ENCODE measurements at places on chromosomes 3 and 15.

- no peak for DNase-seq
These were observed 295.1 kb downstream of the FOXP1 start for GRCh38 chr3:71288269-71288930.

- no peak for DNase-seq
These were observed 9.4 kb upstream of the ADCY5 start for GRCh38 chr3:123458255-123458654.

DNA sequence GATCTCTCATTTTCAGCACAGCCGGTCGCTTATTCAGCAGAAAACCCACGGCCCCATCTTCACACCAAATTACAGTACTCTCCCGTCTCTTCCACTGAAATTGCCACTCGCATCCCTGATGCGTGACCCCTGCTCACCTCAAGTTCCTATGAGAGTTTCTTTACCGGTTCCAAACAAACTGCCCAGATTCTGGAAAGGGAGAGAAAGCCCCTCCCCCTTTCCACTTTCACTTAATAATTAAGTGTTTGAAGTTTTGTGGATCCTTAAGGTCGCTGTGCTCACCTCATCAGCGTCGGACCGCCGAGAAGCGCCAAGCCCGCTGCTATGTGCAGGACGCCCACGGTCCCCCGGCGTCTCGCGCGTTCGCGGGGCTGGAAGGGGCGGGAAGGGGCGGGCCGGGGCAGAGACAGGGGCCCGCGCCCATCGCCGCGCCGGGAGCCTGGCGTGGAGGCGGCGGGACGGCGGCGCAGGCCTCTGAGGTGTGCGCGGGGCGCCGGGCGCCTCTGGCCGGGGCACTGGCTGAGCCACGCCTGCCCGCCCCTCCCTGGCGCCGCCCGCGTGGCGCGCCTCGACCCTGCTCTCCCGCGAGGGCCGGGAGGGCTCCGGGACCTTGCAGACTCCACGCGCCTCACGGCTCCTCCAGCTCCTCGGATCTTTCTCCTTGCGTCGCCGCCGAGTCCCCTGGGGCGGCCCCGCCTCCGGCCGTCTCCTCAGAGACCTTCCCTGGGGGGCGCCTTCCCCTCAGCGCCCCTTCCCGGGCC is at the start of gene GPR156:
Gene GPR156, minus strand, starts transcription at position 476 of the 761 bp plus-strand sequence. CDS start 41,124 bp downstream, outside the sequence.
- no peak for DNase-seq

- DNase-seq, result no peak
These were observed 160.7 kb downstream of the STAC start for GRCh38 chr3:36540888-36541518.

DNA sequence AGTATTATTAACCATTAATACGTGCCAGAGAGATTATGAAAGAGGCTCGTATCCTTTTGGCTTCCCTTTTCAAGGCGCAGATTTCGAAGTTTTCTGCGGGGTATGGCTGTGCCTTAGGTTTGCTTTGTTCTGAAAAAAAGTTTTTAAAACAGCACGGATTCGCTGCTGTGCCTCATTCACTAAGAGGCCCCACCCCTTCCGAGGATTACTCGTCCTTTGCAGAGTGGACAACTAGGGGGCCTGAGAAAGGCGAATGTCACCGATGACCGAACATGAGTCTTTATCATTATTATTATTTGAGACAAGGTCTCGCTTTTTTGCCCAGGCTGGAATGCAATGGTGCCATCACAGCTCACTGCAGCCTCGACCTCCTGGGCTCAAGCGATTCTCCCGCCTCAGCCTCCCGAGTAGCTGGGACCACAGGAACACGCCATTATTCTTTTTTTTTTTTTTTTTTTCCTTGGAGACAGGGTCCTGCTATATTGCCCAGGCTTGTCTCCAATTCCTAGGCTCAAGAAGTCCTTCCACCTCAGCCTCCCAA is 684 bp upstream of the RPS27L start:
- DNase-seq, result no peak

GRCh38 chr15:88912500-88912921 is 668 bp downstream of the MFGE8 start:
- no peak for DNase-seq

DNA sequence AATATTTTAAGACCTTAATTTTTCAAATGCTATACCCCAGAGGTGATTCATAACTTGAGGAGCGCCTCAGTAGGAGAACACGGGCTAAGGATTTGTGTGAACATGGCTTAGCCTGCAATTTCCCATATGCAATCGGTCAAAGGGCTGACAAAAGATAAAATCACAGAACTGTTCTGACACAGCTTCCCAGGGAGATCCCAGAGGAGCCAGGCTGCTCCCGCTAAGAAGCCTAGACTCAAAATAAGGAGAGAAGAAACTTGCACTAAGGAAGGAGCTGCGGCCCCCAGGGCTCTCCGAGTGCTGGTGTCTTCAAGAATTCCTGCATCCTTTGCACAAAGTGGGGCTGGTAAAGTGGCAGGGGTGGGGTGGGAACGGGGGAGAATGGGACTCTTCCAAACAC is 106.3 kb upstream of the DLG1 start:
- no peak for DNase-seq

- DNase-seq, result no peak
These were observed 29.1 kb upstream of the POU1F1 start for GRCh38 chr3:87305517-87305916.

DNA sequence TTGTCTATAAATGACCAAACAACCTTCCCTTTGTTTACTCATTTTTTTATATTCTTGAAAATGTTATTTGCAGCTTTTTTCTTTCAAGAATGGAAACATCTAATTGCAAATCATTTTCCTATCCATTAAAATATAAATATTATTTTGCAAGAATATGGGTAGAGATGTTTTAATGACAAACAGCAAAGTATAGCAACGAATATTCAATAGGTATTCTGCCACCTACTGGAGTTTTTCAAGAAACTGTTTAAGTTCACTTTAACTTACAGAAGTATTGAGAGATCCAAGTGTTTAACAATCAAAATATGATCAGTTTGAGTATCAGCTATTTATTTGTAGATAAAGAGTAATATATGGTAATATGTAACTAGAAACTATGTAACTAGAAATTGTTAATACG is 6.9 kb upstream of the EOGT start:
- no peak for DNase-seq

GRCh38 chr15:71709808-71710418 is 100.4 kb upstream of the NR2E3 start:
- no peak for DNase-seq

GRCh38 chr3:94513600-94513999 is 450.7 kb downstream of the NSUN3 start:
- no peak for DNase-seq

DNA sequence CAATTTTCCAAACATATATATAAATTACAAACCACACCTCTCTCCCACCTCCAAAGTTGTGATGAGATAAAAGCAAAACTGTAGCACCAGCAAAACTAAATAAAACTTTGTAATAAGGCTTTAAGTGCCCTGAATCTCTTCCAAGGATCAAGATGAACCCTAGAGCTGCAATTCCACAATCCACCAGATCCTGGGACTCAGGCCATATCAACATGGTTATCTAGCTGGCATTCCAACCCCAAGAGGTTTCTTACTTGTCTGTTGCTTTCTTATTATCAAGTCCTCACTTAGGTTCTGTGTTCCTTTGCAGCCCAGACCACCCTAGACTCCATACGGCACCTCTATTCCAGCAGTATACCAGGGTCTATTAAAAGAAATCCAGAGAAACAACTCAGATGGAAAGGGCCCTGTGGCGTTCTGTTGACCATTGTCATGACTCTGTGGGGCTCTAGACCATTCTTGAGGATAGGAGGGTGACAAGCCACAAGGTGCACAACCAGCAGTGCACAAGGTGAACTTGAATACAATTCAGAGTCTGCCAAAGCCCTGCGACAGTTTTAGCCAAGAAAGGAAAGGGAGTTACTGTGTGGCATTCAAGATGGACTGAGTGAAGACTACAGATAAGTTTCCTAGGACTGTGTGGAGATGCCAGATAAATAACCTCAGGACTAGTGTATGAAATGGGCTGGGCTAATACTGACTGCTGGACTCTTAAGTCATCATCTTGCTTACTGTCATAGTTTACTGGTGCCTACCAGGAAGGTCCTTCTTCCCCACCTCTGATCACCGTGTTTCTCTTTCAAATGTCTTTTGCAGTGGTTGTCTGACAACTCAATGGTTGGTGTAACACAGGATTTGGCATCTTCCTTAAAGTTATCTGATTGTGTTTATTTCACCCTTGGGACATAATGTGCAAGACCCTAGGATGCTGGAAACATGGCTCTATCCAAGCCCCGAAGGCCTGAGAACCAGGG is 27.2 kb downstream of the ACKR2 start:
- DNase-seq, result no peak

- DNase-seq, result no peak
These were observed 82.3 kb downstream of the ARPP21 start for GRCh38 chr3:35721628-35722027.

All from CD4-positive, CD25-positive, alpha-beta regulatory T cell (primary cell).